Amniotic stem cell (primary cell): ENCODE measurements at places on chromosomes 16 and 17.
A peak's percentile ranks its signal among the peaks of the same experiment; 100 is the strongest.

DNA sequence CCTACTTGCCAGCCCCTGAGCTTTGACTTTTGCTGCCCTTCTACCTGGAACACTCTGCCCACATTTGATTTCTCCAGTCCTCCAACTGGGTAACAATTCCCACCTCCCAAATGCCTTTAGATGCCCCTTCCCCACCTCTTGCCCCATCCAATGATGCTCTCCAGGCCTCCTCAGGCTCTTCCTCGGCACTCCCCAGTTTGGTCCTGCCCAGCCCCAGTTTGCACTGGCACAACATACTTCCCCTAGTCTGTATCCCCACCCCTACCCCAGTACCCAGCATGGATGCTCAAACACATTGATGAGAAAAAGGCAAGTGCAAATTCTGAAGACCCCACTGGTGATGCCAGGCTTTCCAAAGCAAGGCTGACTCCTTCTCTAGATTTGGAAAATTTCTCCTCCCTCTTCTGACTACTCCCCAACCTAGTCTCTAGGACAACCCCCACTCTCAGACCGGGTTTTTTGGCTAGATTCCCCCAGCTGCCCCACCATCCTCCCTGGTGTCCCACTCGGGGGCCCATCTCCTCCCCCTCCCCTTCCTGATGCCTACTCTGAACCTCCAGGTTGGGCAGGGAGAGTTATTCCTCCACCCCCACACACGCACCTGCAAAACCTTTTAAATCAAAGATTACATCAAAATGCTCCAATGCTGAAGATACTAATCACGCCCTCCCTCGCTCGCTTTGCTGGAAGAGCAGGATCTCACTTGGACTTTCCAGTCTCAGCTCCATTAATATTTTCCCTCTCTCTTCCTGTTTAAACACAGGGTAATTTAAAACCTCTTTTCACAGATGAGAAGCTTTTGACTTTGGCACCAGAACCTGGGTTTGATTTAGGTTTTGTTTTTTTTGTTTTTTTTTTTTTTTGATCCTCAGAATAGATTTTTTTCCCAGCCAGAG is 94.9 kb downstream of the TMEM132E start:
- no peak for DNase-seq

GRCh38 chr16:28975158-28975599 is 601 bp downstream of the SPNS1 start:
- DNase-seq = no peak

DNA sequence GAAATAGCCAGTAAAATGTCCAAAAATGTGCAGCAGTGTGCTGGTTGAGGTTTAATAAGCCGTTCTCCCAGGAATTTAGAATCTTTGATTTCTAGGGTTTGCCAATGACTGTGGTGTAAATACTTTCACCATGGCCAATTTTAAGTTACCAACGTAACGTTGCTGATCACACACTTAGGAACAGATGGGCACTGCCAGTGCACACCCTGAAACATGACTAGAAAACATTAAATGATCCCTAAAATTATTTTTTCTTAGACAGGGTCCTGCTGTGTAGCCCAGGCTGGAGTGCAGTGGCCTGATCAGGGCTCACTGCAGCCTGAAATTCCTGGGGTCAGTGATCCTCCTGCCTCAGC is 3.2 kb downstream of the CA5A start:
- no peak for DNase-seq

DNA sequence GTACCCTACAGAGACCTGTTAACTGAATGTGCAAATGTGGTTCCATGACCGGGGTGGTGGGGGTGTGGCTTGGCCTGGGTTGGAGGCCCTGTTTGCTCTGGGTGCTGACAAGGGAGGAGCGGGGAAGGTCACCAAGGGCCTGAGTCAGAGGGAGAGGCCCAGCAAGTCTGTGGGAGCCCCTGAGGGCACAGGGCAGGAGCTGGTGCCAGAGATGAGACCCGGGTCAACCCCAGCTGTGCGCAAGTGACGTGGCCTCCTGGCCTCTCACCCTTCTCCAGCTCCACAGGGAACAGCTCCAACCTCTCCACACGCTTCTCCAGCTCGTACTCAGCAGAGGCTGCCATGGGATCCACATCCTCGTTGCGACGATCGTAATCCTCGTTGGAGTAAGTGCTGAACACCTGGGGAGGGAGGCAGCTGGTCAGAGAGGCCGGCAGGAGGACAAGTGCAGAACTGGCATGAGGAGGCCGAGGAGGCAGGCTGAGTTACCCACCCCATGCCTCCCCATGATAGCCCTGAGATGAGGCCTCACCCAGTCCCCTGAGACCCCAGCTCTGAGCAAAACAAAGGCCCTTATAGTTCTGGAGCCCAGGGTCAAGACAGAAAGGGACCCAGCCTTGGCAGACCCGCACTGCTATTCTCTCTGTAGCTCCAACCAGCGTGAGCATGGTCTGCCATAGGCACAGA is 5.5 kb downstream of the PPP1R9B start:
- DNase-seq = no peak

GRCh38 chr16:52090080-52090479 is 456.9 kb downstream of the TOX3 start:
- DNase-seq = no peak

DNA sequence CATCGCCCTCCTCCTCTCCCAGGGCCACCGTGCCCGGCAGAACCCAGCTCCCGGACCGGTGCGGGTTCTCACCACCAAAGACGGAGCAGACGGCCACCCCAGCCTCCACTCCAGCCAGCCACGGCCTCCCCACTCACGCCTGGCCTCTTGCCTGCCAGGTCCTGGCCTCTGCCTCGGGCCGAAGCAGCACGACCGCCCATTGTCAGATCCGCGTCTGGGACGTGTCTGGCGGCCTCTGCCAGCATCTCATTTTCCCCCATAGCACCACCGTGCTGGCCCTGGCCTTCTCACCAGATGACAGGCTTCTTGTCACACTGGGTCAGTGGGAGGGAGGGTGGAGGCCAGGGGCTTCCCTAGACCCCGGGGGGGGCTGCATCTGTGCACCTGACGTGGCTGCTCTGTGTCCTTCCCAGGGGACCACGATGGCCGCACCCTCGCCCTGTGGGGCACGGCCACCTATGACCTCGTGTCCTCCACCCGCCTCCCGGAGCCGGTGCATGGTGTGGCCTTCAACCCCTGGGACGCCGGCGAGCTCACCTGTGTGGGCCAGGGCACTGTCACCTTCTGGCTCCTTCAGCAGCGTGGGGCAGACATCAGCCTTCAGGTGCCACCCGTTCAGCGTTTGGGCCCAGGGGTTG is 6.6 kb upstream of the RHOT2 start:
- no peak for DNase-seq

DNA sequence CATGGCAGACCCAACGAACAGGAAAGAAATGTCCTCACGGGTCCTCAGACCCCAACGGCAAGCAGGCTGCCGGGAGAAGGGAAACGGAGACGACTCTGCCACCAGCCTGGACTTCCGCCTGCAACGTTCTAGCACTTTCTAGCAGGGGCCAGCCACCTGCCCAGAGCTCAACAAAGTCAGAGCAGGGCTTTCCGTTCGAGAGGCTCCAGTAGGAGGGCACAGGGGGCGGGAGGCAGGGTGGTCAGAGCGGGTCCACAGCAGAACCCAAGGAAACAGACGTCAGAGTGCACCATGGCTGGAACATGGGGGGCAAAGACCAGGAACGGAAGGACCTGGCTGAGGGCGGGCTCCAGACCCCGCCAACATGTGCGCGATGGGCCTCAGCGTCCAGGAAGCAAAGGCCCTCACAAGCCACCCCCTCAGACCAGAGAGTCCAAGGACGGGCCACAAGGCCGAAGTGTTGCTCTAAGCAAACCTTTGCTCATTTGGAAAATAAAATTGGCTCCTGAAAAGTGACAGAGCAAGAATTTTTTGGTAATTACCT is 29.4 kb upstream of the C16orf95 start:
- no peak for DNase-seq

DNA sequence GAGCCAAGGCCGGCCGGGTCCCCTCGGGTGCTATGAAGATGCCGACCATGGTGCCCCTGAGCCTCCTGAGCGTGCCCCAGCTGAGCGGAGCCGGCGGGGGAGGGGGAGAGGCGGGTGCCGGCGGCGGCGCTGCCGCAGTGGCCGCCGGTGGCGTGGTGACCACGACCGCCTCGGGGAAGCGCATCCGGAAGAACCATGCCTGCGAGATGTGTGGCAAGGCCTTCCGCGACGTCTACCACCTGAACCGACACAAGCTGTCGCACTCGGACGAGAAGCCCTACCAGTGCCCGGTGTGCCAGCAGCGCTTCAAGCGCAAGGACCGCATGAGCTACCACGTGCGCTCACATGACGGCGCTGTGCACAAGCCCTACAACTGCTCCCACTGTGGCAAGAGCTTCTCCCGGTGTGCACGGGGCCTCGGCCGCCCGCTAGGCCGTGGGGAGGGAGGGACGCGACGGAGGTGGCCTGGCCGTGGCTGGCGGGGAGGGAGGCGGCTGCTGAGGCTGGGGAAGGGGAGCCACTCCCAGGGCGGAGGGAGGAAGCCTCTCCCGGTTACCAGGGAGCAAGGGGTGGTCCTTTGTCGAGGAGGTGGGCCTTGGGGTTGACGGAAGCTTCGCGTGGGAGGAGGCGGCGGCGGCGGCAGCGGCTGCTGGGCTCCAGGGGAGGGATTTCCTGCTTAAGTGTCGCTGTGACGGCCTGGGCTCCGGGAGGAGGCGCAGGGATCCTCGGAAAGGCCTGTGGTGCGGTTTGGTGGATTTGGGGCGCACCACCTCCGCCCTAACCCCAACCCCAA is 1.3 kb downstream of the MAZ start:
- peak; percentile 88 for DNase-seq

DNA sequence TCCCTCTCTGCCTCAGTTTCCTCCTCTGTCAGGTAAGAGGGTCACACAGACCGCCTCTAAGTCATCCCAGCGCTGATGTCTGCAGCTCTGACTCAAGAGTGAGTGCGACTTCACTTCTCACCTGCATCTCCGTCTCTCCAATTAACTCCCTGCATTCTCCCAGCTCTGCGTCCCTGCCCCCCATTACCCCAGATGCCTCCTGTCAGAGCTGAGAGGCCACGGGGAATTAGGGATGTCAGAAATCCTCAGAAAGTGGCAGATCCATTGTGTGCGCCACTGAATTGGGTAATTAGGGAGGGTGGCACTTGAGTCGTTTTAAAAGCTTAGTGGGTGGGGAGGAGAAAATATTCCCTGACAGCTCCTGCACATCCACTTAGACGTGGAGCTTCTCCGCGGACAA is 885.4 kb upstream of the EEF2KMT start:
- DNase-seq = no peak

DNA sequence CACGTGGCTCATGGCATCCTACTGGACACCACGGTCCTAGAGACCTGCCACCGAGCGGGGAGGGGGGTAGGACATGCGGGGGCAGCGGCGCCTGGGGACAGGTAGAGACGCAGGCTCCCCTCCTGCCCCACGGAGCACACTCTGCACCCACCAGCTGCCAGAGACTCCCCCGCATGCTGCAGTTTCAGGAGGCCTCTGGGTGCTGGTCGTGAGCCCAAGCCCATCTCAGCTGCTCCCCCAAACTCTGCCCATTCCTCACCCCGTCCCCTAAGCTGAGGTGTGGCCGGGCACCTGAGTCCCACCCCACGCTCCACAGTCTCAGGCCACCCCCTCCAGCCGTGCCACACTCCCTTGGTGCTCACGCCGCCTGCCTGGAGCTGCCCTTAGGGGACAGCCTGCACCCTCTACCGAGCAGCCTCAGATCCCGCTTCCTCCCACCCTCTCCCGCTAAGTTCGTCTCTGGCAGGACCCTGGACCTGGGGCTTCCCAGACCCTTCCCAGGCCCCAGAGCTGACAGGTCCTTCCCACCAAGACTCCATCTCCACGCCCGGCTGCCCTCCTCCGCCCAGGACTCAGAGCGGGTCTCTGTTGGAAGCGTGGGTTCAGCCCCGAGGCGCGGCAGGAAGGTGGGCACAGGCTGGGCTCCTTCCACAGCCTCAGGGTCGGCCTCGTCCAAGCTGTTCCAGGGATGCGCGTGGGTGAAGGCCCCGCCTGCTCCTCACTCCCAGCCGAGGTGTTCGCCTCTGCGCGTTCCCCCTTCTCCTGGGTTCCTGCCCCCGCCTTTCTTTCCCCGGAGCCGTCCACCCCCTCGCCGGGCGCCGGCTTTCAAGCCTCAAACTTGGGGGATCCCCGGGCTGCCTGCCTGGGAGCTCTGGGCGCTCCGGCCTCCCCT is 1.3 kb downstream of the RAB40B start:
- DNase-seq = no peak

GRCh38 chr17:42845556-42845917 is 1.2 kb downstream of the AOC2 start:
- no peak for DNase-seq

GRCh38 chr17:40539711-40540411 is 25.4 kb downstream of the CCR7 start:
- no peak for DNase-seq
